ENCODE measurements at places on chromosomes 5 and 9.

DNA sequence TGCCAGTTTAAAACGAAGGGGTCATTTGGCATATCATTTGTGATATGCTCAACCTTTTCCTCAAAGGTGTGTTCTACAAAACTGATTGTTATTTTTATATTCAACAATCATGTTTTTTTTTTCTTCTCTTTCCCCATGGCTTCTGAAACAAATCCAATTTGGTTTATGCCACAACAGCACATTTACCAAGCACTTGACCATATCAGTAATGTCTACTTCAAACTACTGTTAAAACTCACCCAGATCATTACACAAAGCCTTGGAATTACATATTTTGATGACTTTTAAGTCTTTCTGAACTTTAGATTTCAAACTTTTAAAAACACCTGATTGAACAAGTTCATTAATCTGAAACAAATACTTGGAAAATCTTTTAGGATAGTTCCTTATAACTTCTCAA, 29.2 kb downstream of the PWWP2A start:
- DNase-seq = no peak

GRCh38 chr9:133893191-133893994, 98.7 kb downstream of the VAV2 start:
- no peak for DNase-seq

DNA sequence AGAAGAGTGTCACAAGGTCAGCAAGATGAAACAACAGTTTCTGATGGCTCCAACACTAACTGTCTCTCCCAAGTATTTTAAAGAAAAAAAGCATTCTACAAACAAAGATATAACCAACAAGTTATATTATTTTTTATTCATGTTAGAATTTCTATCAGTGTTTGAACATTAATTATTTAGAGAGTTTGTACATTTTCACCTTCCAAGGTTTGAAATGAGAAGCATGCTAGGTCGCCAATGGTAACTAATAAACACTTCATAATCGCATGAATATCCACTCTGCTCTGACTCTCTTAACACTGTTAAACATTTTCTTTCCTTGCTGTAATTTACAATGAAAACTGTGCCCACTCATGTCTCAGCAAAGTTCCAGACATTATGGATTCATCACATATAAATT, 73.5 kb downstream of the PTCH1 start:
- no peak for DNase-seq

DNA sequence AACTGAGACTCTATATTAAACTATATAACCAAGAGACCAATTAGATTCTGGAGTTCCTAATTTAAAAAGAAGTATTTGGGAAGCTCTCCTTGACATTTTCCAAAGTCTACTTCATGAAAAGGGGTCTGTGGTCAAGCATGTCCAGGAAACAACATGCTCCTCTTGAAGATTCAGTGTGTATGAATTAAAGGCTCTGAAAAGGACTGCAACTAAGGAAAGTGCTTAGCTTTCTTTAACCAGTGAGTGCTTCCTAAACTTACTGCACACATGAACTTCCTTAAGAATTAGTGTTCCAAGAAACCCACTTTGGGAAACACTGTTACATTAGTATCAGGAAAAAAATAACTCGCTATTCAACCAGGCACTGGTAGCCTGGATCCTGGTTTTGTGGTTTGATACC, 167.6 kb downstream of the MED27 start:
- DNase-seq = no peak

GRCh38 chr5:32419791-32420190, 24.7 kb downstream of the ZFR start:
- no peak for DNase-seq

DNA sequence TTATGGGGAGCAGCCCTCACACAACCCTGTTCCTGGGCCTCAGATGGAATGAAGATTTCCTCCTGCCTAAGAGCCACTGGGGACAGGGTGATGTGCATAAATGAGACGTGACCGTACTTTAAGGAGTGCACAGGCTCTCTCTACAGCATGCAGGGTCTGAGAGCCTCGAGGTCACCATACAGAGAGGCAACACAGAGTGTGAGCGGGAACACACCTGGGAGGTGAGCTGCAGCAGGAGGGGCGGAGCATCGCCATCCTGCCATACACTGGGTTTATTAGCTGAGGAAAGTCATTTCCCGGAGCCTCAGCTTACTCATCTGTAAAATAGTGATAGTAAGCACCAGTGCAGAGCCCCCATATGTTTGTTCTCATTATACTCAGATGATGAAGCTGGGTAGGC, 182.5 kb upstream of the RAD23B start:
- DNase-seq = no peak

DNA sequence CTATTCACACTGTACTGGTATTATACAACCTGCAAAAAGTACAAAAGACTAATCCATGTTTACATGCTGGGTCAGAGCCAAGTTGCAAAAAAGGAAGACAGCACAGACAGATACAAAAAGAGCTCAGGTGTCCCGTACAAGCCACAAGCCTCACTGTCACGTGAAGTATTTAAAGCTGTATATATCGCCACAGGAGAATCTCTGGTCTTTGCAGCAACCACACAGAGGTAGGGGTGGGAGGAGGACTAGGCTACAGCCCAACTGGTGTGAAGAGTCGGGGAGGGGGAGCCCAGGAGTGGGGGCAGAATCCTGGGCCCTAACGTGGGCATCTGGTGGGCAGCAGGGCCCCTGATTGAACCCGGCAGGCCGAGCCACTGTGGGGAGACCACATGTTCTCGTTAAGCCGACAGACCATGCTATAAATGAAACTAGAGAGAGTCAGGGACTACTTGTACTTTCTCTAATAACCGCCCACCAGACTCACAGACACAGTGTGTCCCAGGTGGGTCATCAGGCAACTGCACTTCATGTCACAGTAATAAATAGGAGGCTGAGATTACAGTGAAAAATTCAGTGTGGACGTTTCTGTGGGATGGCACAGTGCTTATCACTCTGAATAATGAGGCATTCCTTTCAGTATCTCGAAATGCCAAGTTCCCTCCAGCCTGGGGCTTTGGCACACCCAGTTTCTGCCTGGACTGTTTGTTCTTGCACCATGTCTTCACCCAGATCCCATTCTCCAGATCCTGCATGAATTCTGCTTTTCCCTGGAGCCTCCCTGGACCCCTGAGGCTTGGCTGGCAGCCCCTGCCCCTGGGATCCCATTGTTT, 79.3 kb upstream of the SH3PXD2B start:
- peak; percentile 28 for DNase-seq

DNA sequence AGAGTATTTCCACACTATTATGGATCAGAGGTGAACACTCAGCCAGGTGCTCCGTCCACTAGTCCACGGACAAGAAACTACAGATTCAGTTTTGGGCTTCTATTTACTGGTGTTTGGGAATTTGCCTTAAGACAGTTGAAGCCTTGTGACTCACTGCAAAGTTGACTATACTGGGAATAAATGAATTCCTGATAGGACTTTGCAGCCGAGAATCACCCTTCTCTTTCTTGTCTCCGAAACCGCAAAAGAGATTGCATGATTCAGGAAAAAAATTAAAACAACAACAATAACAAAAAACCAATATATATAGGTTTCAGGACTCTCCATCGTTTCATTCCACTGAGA, 716 bp downstream of the TMEM171 start:
- DNase-seq = no peak

DNA sequence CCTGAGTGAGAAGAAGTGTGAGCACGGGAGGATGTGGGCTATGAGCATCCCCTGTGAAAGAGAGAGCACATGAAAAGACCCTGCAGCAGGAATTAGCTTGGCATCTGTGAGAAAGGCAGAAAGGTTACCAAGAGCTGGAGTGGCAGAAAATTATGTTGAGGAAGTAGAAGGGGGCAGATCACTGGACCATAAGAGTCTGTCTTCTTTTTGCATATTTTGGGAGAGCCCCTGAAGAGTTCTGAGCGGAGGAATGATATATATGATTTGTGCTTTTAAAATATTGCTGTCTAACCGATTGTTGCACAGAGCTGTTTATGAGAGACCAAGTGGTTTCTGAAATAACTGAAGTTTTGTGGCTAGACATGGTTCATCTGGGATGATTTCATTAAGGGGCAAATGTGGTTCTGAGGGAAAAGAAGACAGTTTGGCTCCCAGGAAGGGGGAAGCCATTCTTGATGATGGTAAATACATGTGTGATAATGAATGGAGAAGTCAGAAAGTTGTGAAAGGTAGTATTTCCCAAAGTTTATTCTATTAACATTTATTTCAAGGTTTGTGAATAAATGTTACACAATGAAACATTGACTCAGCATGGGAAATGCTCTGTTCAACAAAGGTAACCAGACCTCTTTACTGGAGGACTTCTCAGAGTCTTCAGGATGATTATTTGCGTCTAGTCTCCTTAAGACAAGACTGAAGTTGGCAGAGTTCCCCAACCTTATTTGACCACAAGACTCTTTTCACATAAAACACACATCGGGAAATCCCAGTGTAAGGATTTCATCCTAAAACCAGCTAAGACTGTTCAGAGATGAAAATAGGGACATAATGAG, 31.5 kb upstream of the ADRB2 start:
- DNase-seq = no peak

GRCh38 chr9:89218040-89218928, 39.7 kb upstream of the SHC3 start:
- DNase-seq = no peak

DNA sequence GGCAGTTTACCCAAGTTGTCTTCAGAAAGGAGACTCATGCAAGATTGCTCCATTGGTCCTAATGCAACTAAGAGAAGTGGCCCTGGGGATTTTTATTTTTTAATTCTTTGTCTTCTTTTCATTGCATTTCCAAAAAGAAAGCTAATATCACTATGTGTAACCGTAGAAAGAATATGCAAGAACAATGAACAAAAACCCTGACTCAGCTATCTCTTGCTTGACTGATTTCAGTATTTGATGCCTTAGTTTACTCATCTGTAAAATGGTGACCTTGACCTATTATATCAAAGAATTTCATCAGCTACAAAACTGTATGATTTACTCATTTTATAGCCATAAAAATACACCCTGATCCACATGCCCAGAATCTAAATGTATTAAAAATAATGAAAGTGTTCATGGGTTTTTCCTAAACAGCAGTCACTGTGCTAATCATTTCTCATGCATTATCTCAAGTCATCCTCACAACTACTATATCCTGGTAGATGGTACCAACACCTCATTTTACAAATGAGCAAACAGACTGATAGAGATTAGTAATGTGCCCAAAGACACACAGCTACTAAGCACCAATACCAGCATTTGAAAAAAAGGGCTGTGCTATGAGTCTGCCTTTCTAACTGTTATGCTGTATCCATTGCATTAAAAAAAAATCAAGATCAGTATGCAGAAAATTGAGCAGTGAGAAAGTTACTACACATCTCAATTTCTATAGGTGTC, 185.7 kb downstream of the MLLT3 start:
- DNase-seq = no peak

DNA sequence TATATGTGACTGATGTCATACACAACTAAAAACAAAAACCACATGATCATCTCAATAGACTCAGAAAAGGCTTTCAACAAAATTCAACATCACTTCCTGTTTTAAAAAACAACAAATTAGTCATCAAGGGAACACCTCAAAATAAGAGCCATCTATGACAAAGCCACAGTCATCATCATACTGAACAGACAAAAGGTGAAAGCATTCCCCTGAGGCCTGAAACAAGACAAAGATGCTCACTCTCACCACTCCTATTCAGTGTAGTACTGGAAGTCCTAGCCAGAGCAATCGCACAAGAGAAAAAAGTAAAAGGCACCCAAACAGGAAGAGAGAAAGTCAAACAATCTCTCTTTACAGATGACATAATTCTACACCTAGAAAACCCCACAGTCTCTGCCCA, 893.5 kb upstream of the EDIL3 start:
- no peak for DNase-seq

GRCh38 chr5:24547132-24547531, 97.6 kb downstream of the CDH10 start:
- no peak for DNase-seq

- no peak for DNase-seq
These were observed 380.8 kb upstream of the RFX3 start for GRCh38 chr9:3906437-3907213.

- no peak for DNase-seq
These were observed 110.4 kb upstream of the ZNF462 start for GRCh38 chr9:106752581-106752980.

DNA sequence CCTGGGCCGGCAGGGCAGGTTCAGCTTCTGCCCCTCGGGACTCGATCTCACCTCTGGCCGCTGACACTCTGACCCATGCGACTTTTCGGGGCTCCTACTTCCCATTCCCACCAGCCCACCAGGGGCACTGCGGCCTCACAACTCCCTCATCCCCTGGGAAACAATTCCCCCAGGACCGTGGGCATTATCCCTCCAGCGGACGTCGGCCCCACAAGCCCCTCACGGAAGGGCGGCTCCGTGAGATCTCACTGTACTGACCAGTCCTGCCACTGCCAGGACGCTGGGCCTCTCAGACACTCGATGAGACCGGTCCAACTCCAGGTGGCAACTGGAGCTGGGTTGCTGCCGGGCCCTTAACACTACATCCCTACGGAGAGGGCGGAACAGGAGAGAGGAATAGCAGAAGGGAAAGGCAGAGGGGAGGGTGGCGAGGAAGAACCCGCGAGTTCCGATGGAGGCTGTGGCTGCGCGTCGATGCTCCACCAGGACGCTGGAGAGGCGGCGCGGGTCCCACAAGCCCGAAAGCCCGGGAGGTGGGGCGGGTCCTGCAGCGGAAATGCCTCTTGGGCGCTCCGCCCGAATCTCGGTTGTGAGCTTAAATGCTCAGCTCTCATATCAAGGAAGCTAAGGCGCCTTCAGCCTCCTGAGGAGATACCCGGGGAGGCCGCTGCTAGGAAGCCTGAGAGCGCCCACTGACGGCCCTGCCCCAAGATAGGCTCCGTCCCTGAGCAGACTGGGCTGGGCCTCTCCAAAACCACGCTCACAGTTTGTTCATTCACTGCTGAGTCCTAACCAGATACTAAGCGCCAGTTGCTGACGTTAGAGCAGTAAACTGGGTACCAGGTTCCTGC, 36.3 kb downstream of the VCP start:
- peak; percentile 22 for DNase-seq

GRCh38 chr5:155308289-155308688, 294.7 kb downstream of the KIF4B start:
- no peak for DNase-seq

- no peak for DNase-seq
These were observed 92.2 kb downstream of the MRPL36 start for GRCh38 chr5:1707467-1707866.
